Stimulated activated CD8-positive, alpha-beta memory T cell treated with anti-CD3 and anti-CD28 coated beads, Interleukin-7, amount 100 ng/mL, for 24 hours (primary cell): ENCODE measurements at places on chromosomes 7 and 10.

DNA sequence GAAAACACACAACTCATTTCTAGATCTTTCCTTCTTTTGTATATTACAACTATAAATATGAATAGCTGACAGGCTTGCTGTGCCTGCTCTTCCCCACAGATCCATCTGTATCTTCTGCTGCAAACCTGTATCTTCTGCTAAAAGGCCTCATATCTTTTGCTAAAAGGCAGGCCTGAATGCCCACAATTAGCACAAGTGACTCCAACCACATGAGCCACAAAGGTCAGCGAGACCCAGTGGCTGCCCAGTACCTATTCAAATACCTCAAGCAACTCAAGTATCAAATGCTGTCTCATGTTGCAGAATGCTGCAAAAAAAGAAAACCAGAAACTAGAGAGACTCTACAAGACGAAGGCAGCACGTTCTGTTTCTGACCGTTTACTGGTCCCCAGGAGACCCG, 54.5 kb upstream of the ATP6V0A4 start:
- DNase-seq = no peak

GRCh38 chr10:99612167-99612831, 7.9 kb downstream of the SLC25A28 start:
- no peak for DNase-seq

GRCh38 chr10:30637881-30638467, 8.4 kb upstream of the LYZL2 start:
- DNase-seq = no peak

DNA sequence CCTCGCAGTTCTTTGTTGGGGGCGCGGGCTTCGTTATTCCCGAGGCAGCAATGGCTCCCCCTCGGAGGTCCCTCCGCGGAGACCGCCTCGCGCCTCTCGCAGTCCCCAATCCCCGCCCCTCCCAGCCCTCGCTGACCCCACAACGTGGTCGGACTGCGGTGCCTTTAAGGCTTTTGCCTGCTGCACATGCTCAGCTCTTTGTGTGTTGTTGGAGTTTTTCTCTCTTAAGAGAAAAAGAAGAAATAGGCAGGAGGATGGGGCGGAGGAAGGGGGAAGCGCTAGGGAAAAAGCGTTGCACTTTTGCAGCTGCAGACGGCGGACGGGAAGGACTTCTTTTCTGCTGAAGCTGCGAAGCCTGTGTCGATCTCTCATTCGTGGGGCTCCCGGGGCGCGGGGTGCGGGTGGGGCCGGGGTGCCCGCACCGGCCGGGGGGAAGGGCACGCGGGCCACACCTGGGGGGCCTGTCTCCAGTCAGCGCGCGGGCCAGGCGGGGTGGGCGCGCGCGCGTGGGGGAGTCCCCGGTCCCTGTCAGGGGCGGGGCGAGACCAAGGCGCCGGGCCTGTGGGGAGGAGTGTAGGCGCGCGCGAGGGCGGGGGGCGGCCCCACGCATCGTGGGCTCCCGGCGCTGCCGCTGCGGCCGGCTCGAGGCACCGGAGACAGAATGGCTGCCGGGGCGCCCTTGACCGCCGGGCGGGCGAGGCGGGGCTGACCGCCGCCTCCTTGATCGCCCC, 445 bp upstream of the ATRNL1 start:
- no peak for DNase-seq

GRCh38 chr7:22896917-22897316, 74.3 kb upstream of the TOMM7 start:
- DNase-seq = no peak

DNA sequence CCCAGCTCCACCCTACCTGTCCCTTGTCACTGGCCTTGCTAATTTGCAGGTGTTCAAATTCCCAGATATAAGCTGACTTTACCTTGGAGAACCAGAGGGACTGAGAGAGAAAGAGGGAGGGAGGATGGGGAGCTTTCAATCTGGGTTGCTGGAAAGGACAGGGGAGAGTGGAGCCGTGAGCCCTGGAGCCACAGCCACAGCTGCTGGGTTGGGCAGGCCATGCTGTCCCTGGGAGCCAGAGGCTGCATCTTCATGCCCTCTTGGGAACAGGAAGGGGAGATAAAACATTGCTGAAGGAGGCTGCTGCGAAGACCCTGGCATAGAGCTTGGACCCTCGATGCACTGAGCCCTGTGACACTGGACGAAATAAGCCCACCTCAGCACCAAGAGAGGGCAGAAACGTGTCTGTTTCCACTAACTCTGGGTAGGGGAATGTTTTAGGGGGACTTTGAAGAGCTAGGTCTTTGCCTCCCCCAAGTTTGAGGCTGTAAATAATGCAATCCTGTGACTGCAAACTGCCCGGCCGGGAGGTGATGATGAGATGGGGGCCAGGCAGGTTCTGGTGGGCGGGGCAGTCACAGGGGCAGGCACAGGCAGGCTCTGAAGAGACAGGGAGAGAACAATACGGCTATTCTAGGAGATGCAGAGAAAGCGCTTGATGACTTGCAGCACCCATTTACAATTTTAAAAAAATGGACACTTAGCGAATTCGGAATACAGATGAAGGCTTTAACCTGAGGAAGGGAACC, 5.8 kb upstream of the JAKMIP3 start:
- DNase-seq = no peak

- no peak for DNase-seq
Measured at GRCh38 chr10:50420196-50420595, 168.9 kb upstream of the ASAH2 start.

DNA sequence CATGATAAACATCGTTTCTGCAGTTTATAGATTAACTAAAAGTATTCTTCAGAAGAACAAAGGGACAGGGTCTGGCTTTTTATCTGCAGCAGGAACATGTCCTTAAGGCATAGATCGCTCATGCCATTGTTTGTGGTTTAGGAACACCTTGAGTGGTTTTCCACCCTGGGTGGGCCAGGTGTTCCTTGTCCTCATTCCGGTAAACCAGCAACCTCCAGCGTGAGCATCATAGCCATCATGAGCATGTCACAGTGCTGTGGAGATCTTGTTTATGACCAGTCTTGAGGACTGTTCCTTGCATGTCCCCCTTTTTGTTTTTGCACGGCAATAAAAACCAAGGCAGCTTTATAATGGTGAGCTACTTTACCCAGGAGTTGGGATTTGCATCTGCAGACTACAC, 33.9 kb downstream of the STOX1 start:
- no peak for DNase-seq

GRCh38 chr10:19803676-19804075, 12.6 kb upstream of the PLXDC2 start:
- no peak for DNase-seq

GRCh38 chr7:50190776-50191175, 97.7 kb upstream of the ZPBP start:
- no peak for DNase-seq

GRCh38 chr7:2497500-2498336, 21.5 kb upstream of the GRIFIN start:
- no peak for DNase-seq

DNA sequence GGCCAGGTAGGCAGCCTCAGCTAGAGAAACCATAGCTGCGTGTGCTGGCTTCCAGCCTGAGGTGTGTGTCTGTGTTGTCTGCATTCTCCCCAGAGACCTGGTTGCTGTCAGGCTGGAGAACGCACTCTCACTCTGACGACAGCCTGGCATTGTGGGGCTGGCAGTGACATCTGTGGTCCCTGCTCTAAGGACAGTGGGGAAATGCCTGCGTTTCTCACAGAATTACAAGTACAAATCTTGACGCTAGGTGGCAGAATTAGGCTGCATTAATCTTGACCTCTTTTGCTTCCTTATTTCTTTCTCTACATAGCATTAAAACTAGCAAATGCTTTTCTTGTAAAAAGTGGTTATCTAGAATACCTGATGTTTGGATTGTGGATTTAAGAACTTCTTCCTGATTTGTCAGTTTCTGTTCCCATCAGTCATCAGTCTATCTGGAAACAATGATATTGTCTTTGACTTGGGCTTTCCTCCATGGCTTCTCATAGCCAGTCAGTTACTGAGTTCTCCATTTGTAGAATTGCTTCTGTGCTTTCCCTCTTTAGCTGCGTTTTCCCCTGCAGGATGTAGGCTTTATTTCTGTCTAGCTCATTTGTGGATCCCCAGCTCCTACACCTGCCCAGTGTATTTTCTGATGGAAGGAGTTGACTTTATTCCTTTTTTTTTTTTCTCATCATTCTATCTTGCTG, 86.0 kb downstream of the FANK1 start:
- no peak for DNase-seq

GRCh38 chr7:55026867-55027490, 8.2 kb downstream of the EGFR start:
- no peak for DNase-seq

GRCh38 chr7:151425670-151426440, 14.1 kb downstream of the CRYGN start:
- DNase-seq = no peak

GRCh38 chr10:99013885-99014284, 221.8 kb downstream of the HPSE2 start:
- no peak for DNase-seq

GRCh38 chr10:14040787-14041631, 289.7 kb downstream of the FRMD4A start:
- no peak for DNase-seq

- no peak for DNase-seq
Measured at GRCh38 chr7:24366876-24367275, 82.9 kb downstream of the NPY start.

GRCh38 chr10:103872137-103872931, 17.0 kb upstream of the SH3PXD2A start:
- no peak for DNase-seq

DNA sequence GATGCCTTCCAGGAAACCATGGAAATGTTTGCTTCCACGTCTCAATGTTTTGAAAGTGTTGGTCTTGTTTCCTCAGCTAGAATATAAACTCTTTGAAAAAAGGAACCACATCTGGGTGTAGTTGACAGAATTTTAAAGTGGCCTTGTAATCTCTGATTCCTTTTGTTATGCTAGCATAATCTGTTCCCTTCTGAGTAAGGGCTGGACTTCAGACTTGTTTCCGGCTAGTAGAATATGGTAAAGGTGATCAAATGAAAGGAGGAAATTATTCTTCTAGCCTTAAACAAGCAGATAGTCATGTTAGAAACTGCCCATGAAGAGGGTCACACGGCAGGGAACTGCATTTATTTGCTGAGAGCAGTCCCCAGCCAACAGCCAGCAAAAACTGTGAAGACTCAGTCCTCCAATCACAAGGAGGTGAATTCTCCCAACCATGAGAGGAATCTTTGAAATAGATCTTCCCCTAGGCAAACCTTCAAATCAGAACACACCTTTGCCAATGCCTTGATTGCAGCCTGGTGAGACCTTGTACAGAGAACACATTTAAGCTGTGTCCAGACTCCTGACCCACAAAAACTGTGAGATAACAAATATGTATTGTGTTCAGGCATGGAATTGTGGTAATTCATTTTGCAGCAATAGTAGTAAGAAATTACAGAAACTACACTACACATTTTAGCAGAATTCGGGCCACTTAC, 316.9 kb upstream of the SP8 start:
- no peak for DNase-seq

- DNase-seq = no peak
Measured at GRCh38 chr7:105524840-105525239, 2.8 kb upstream of the PUS7 start.

GRCh38 chr10:22649994-22650393, 64.4 kb downstream of the PIP4K2A start:
- DNase-seq = no peak

GRCh38 chr7:157690058-157690832, 353.4 kb downstream of the DNAJB6 start:
- no peak for DNase-seq

GRCh38 chr7:90181485-90181884, 27.2 kb downstream of the STEAP1 start:
- DNase-seq = no peak

DNA sequence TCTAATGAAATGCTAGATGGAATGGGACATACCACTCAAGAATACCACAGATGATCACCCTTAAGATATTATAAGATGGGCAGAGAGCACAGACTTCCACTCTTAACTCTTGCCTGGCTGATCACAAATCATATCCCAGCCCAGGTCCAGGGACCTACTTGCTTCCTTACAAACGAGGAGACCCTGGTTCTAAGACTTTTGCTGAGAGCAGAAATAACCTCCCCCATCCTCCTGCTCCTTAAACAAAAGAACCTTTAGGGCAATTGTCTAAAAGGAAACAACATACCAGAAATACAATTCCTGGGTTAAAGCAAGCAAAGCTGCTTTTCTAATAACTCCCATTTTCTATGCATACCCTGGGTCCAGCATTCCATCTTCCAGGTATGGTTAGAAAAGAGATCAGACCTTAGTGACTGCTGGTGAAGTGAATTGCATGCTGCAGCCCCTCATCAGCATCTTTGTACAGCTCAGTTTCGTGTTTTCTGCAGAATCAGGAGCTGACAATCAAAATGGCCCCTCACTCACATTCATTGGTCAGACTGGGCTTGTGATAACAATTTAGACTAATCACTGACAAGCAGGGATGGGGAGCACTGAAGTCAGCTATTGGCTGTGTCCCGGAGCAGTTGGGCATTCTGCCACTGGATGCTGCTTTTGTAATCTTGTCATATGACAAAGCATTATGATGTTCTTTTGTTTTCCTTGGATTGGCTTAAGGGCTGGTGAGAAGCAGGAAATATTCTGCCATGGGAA, 14.6 kb downstream of the IFIT3 start:
- DNase-seq = no peak

- no peak for DNase-seq
Measured at GRCh38 chr10:84178160-84178609, 4.6 kb downstream of the GPR15LG start.

GRCh38 chr10:91683975-91684374, 51.1 kb upstream of the PPP1R3C start:
- DNase-seq = no peak

GRCh38 chr7:38054199-38054598, 123.8 kb upstream of the STARD3NL start:
- DNase-seq = no peak

GRCh38 chr7:636396-636795, 90.1 kb upstream of the DNAAF5 start:
- no peak for DNase-seq
